Activated CD4-positive, alpha-beta T cell treated with anti-CD3 and anti-CD28 coated beads for 36 hours (primary cell): ENCODE measurements at places on chromosomes 1 and 21.

DNA sequence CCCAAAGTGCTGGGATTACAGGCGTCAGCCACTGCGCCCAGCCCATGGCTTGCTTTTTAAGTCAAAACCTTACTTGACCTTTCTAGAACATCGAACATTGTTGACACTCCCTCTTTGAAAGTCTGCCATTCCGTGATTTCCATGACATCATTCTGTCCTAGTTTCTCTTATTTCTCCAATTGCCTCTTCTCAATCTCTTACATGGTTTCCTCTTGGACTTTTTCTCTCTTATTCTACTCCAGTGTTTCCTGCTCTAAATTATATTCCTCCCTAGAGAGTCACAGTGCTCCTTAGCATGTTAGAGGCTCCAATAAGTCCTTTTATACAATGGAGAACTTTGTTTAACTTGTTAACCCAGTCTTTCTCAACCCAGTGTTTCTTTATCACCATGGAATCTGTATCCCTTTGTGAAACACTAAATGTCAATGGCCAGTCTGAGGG lies 25.5 kb downstream of the JAM2 start:
- no peak for DNase-seq

DNA sequence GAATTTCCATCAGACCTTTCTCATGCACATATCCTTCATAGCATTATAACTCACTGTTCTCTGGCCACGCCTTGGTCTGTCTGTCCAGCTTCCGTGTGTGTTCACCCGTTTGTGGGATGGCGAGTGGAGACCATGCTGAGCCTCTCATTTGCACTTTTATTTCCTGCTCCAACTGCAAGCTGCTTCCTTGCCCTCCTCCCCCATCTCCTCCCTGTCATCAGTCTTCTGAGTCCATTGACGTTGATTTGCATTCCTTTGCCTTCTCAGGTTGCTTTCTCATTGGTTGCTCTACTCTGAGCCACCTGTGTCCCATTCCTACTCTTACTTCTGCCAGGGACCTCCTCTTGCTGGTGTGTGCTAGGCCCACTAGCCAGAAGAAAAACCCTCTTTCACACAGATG lies 146.4 kb downstream of the NOS1AP start:
- no peak for DNase-seq

GRCh38 chr1:227370533-227371254 lies 52.4 kb upstream of the CDC42BPA start:
- DNase-seq, result no peak

GRCh38 chr1:55046871-55047270 lies 7.5 kb downstream of the PCSK9 start:
- DNase-seq, result no peak

- no peak for DNase-seq
Measured at GRCh38 chr1:58067082-58067481, 479.4 kb downstream of the OMA1 start.

GRCh38 chr1:31535561-31535960 lies 40.8 kb upstream of the TINAGL1 start:
- DNase-seq, result no peak

- no peak for DNase-seq
Measured at GRCh38 chr1:19260211-19261138, 8.9 kb downstream of the MRTO4 start.

- DNase-seq, result no peak
Measured at GRCh38 chr1:169112241-169112640, 5.8 kb downstream of the ATP1B1 start.

DNA sequence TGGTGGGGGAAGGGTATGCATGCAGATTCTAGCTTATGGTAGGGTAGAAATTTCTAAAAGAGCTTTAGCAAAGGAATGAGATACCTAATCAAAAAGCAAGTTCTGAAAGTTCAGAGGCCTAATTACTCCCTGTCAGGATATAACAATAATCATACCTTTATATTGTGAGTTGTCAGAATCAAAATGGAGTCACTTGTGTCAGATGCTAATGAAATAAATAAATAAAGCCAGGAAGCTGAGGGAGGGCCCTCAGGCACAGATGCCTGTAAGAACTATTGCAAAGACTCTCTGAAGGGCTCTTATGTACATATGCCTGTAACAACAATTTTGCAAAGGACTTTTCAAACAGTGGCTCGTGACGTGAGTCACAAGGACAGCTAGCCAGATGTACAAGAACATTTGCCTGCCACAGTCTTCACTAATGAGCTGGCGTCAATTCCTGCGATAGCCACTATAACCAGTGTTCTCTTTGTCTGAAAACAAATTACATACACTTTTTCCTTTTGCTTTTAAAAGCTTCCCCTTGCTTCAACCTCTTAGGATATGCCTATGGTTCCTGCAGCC lies 27.4 kb upstream of the DNASE2B start:
- DNase-seq, result no peak

- DNase-seq, result peak; percentile 19
Measured at GRCh38 chr1:73839922-73840321, 358.1 kb downstream of the LRRIQ3 start.

DNA sequence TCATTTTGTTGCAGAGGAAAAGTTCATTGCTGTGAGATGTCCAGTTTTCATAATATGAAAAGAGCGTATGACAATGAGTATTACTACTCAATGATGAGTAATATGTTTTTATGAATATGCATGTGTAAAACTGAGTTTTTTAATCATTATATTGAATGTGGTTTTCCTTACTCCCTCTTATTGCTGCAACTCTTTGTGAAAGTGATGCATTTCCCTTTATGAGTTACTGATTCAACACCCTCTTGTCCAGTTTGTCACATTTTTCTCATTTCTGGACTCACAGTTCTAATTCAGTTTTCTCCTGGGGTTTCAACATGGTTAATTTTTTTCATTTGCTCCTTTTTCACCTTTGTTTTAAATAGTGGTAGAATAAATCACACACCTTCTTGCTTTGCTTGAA lies 35.2 kb upstream of the KCNJ15 start:
- DNase-seq, result no peak

GRCh38 chr1:32031578-32032274 lies 18.1 kb downstream of the KHDRBS1 start:
- no peak for DNase-seq

GRCh38 chr1:31515056-31515775 lies 61.1 kb upstream of the TINAGL1 start:
- DNase-seq, result no peak

DNA sequence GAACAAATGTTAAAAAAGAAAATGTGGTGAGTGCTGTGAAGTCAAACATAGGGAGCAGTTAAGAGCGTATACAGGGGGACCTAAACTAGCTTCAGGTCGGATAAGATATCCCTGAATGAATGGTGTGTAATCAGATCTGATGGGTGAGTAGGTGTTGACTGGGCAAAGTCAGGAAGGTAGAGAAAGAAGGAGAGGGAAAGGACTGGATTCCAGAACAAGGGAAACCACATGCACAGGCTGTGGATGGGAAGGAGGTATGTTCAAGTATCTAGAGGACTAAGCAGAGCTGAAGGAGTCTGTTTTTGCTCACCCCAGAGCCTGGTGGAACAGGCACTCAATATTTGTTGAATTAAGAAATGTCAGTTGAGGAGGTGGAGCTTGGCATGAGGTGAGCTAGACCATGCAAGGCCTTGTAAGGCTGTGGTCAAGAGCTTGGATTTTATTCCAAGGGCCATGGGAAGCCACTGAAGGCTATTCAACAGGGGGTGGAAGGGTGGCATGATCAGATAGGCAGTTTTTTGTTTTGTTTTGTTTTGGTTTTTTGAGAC lies 27.4 kb downstream of the MAP7D1 start:
- no peak for DNase-seq

DNA sequence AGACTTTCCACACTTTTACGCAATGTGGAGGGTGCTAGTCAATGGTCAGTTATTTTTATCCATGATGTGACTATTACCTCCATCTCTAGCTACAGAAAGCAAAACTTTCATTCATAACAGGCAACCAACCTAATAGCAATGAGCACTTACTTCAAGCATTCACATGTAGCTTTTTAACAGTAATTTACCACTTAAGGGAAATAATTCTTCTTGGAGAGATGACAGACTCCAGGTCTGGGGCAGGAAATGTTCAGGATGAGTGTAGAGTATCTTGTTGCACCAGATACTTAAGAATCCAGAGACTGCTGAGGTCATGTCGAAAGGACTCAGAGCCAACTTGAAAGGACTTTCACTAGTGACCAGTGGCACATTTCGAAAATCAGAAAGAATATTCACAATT lies 347.6 kb downstream of the CHRM3 start:
- DNase-seq, result no peak

DNA sequence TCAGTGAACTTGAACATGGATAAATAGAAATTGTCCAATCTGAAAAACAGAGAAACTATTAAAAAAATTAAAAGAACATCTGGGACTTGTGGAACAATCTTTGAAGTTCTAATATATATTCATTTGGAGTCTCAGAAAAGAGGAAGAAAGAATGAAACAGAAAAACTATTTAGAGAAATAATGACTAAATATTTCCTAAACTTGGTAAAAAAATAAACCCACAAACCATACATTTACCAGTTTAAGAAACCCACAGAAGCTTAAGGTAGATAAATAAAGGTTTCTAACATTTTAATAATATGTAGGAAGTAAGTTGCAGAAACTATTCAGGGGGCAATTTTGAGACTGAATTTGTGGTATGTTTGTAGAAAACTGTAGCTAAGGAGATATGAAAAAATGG lies 437.8 kb downstream of the PTBP2 start:
- no peak for DNase-seq

GRCh38 chr1:30808067-30808662 lies 50.6 kb upstream of the LAPTM5 start:
- DNase-seq, result no peak

DNA sequence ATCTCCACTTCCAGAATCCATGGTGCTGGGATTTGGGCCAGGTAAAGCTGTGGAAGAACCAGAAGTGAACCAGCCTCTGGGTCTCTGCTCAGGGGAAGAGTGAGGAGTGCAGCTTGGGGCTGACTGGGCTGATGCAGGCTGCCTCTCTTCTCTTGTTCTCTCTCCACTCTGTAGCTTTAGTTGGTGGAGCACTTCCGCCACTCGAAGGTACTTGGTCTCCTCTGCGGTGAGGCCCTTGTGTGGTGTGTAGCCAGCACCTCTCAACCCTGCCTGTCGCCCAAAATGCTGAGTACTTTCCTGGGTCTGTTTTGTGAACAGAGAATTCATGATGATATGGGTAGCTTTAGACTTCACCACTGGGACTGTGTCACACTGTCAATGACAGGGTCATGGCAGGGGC lies 63.2 kb downstream of the URB2 start:
- no peak for DNase-seq

DNA sequence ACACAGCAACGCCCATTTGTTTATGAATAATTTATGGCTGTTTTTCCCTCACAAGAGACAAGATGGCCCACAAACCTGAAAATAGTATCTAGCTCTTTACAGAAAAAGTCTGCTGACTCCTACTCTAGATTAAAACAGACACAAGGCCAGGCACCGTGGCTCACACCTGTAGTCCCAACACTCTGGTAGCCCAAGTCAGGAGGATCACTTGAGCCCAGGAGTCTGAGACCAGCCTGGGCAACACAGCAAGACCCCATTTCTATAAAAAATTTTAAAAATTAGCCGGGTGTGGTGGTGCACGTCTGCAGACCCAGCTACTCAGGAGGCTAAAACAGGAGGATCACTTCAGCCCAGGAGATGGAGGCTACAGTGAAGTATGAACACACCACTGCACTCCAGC lies 34.6 kb downstream of the LUZP1 start:
- no peak for DNase-seq

DNA sequence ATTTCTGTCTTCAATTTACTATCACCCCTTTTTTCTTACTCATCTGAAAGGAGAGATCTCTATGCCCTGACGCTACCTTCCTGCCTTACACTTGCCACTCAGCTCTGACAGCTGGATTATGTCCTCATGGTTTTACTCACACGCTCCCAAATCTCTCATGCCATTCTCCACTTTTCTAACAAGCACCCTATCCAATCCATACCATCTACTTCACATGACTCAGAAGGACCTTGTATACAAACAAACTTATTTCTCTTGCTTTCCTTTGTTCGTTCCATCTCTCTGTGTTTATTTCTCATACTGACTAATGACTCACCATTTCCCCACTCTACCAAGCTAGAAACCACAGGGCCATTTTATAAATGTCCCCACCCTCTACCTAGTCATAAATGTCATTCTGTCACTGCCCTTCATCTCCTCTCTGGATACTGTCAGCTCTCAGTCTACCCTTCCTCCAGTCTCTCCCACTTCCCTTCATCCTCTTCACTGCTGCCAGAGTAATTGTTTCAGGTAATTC lies 87.3 kb downstream of the USP24 start:
- peak; percentile 26 for DNase-seq

GRCh38 chr1:246306415-246307037 lies 200.6 kb downstream of the SMYD3 start:
- no peak for DNase-seq

DNA sequence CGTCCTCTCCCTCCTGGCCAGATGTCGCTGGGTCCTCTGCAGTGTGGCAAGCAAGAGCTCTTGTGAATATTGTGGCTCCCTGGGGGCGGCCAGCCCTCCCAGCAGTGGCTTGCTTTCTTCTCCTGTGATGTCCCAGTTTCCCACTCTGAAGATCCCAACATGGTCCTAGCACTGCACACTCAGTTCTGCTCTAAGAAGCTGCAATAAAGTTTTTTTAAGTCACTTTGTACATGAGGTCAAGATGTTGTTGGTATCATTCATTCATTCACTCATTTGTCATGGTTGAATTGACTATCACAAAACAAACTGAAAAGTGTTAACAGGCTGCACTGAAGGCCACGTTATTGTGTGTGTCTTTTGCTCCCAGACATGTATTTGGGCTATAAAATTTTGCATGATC lies 8.2 kb upstream of the PADI6 start:
- DNase-seq, result no peak

GRCh38 chr1:149915429-149916192 lies 2.0 kb downstream of the SV2A start:
- no peak for DNase-seq

DNA sequence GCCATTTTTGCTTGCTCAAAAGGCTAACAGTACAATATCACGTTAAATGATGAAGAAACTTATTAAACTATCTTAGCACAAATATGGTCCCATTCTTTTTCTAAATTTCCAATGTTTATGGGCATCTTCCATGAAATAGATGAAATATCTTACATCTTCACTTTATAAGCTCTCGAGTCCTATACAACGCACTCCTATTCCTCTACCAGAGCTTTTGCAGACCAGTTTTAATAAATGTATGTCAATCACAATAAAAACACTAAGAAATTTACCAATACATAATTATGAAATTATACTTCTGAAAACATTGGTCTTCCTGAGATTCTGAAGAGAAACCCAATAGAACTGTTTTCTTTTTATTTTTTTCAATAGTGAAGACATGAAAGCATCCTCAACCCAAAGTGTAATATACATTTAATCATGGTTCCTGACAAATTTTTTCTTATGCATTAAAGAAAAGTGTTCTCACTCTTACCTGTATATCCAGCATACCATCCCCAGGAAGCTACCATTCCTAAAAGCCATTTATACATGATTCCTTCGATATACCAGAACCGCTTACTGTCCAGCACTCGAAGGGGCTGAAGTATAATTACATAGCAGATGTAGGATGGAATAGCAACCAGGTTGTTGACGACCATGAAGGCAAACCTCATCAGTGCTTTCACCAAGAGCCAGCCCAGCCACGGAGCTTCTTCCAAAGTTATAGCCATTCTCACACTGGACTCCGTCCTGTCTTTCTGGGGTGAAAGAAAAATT lies 1.8 kb downstream of the LPGAT1 start:
- no peak for DNase-seq
